ENCODE measurements at places on chromosomes 7 and 10.
A peak's percentile ranks its signal among the peaks of the same experiment; 100 is the strongest.

DNA sequence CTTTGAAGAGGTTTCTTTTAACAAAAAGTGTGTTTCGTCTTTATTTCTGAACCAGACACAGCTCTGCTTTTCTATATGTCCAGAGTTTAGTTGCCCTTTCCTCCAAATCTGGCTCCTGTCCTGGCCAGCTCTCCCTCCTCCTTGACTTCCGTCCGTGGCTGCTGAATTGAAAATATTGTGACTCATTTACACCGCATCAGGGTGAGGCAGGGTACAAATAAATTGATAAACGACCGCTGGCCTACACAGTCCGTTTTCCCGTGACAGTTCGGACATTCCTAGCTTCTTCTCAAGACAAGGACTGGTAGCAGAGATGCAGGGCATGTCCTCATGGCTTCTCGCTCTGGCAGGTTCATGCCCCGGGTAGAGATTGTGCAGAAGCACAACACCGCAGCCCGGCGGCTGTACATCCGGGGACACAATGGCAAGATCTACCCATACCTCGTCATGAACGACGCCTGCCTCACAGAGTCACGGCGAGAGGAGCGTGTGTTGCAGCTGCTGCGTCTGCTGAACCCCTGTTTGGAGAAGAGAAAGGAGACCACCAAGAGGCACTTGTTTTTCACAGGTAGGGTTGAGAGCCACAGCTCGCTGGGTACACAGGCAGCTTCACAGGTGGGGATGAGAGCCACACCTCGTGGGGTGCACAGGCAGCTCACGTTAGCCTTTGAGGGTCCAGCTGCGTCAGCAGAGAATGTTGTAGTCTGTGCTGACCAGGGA is 126.6 kb downstream of the TRRAP start:
- no peak for DNase-seq

GRCh38 chr7:46855851-46856250 is 726.1 kb downstream of the TNS3 start:
- DNase-seq = peak; percentile 9

GRCh38 chr7:115582956-115583355 is 447.6 kb downstream of the TFEC start:
- DNase-seq = no peak

DNA sequence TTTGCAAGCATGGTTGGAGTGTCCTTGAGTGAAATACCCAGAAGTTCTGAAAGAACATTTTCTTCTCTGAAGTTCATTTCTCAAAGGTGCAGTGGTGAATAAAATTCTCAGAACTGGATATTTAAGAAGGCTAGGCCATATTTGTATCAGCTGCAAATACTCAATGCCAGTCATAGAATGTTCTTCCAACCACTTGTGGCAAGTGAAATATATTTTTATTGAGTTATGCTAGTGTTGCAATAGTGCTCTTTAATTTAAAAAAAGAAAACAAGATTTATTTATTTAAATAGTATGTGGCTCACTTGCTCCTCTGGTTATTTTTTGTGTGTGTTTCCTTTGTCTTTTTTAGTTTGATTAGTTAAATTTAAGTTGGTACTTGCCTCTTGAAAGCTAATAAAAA is 64.5 kb downstream of the PALS2 start:
- DNase-seq = no peak

DNA sequence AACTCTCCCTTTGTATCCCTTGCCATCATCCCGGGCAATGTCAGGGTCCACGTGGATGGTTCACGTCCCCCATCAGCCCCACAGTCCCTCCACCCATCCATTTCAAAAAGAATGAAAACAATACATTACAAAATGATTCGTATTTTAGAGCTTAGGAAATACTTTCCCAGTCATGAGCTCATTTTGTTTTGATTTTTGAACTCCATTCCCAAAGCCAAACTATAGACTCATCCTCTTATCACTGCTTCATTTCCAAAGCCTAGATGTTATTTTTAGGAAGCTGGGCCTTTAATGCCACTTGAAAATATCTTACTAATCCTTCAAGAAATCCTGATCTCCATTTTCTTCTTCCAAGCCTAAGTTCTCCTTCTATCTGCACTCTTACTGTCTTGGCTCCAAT is 72.1 kb downstream of the WNT2 start:
- peak; percentile 56 for DNase-seq

DNA sequence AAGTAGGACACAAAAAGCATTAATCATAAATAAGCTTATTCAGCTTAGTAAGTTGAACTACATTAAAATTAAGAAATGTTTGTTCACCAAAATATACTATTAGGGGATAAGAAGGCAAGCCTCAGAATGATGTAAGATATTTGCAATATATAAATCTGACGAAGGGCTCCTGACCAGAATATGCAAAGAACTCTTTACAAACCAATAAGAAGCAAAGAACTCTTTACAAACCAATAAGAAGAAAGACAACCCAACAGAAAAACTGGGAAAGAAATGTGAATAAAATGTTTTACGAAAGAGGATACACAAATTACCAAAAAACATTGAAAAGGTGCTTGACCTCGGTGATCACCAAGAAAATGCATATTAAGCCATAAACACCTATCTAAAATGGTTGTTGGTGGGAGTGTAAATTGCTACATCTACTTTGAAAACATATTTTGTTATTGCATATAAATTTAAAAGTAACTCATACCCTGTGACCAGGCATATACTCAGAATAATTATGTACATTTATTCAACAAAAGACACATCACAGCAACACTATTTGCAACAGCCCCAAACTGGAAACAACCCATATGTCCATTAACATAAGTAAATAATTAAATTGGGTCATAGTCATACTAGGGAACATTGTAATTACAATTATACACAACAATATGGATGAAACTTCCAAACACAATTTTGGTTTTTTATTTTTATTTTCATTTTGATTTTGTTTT is 83.3 kb upstream of the CTBP2 start:
- no peak for DNase-seq

- peak; percentile 17 for DNase-seq
These were observed 578 bp downstream of the CACUL1 start for GRCh38 chr10:118754229-118754555.

- DNase-seq = no peak
These were observed 595.0 kb downstream of the ARL4A start for GRCh38 chr7:13282377-13282980.

DNA sequence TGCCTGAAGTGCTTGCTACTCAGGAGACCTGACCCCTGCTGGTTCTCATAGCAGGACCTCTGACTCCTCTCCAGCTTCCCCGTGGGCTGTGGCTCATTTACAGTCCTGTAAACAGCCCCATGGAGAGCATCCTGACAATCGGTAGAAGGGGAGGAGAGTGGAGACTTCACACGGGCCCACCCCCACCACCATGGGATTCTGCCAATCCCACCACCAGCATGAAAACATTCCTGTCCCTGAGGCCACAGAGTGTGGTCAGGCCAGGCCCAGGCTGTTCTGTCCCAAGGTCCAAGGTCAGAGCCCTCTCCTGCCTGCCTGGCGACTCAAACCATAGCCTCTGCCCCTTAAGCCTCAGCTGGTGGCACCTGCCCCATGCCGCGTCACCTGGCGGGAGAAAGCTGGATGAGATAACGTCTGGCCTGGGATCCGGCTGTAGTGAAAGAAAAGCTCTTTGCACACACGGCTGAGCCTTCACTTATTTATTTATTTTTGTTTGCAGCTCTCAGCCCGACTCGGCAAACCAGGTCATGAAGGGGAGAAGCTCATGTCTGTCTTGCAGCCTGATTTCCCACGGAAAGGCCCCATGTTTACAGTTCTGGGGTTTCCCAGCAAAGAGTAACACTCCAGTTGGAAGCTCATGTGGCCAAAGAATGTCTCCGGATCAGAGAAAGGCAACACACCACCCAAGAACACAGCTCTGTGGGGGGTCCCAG is 293.6 kb upstream of the ZMIZ1 start:
- peak; percentile 36 for DNase-seq

DNA sequence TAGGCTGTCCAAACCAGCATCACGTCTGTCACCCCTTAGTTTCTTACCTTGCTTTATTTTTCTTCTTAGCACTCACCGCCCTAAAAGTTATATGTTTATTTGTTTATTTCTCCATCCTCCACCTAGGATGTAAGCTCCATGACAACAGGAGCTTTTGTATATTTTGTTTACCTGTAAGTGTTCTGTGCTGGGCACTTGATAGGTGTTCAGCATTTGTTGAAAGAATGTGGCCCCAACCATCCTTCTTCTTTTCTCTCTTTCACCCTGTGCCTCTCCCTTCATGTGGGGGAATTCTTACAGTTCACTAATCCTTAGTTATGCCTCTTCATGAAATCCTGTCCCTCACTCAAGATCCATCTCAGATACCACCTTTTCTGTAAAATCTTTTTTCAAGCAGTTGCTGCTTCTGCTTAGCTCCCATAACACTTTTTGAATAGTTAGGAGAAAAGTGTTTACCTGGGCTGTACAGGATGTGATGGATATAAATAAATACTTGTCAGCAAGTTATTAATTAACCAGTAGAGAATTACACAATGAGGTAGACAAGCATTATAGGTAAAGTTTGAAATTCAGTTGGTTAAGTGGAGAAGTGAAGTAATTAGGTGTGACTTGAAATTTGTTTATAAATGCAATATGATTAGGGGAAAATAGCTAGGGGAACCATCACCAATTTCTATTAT is 9.7 kb downstream of the AHR start:
- DNase-seq = no peak

All from AG08395 (cell line).